EL (cell line): ENCODE measurements at places on chromosomes 7 and 10.

- no peak for DNase-seq
These were observed 33.1 kb downstream of the PDSS1 start for GRCh38 chr10:26730552-26730951.

- DNase-seq: no peak
These were observed 4.9 kb upstream of the KAT6B start for GRCh38 chr10:74821501-74821900.

- no peak for DNase-seq
These were observed 29.5 kb downstream of the BMPR1A start for GRCh38 chr10:86785968-86786367.

DNA sequence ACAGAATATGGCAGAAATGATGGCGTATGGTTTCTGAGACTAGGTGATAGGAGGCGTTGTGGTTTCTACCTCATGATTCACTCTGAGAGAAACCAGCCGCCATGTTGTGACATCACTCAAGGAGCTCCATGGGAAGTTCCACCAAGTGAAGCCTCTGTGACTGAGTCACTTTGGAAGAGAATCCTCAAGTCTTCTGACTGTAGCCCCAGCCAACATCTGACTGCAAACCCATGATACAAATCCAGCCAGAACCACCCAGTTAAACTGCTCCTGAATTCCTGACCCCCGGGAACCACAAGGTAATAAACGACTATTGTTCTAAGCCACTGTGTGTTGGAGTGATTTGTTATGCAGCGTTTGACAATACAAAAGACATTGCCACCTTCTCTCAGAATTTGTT is 91.1 kb upstream of the CARD11 start:
- no peak for DNase-seq

DNA sequence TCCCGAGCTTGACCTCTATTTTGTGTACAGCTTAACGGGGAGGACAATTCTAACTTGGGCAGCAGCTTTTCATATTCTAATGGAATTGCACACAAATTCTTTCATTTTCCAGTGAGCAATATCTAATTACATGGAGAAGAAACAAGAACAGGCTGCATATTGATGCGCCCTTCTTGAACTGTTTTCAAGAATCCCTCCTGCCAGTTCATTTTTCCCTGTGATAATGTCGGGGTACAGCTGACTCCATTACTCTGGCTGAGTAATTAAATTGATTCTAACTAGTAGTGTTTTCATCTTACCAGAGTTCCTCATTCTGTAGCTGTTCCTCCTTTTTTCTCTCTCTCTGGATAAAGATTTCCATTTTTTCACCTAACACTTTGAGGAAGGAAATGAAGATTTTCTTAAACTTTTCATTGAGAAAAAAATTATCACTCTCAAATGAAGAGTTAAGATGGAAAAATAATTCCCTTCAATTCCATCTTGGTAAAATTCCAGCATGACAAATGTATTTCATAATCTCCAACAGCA is 190.9 kb downstream of the FANK1 start:
- DNase-seq: no peak
